ENCODE measurements at places on chromosomes 1 and 21.
A peak's percentile ranks its signal among the peaks of the same experiment; 100 is the strongest.

- DNase-seq = no peak
These were observed 69.0 kb downstream of the DDR2 start for GRCh38 chr1:162701286-162701685.

- DNase-seq = peak; percentile 41
These were observed 35.8 kb downstream of the IVNS1ABP start for GRCh38 chr1:185281245-185281644.

GRCh38 chr1:39575191-39576015, 1.2 kb downstream of the PABPC4 start:
- DNase-seq = peak; percentile 67

- DNase-seq = no peak
These were observed 17.1 kb upstream of the KCNJ15 start for GRCh38 chr21:38239672-38240071.

- DNase-seq = no peak
These were observed 546.4 kb downstream of the OMA1 start for GRCh38 chr1:58000116-58000515.

DNA sequence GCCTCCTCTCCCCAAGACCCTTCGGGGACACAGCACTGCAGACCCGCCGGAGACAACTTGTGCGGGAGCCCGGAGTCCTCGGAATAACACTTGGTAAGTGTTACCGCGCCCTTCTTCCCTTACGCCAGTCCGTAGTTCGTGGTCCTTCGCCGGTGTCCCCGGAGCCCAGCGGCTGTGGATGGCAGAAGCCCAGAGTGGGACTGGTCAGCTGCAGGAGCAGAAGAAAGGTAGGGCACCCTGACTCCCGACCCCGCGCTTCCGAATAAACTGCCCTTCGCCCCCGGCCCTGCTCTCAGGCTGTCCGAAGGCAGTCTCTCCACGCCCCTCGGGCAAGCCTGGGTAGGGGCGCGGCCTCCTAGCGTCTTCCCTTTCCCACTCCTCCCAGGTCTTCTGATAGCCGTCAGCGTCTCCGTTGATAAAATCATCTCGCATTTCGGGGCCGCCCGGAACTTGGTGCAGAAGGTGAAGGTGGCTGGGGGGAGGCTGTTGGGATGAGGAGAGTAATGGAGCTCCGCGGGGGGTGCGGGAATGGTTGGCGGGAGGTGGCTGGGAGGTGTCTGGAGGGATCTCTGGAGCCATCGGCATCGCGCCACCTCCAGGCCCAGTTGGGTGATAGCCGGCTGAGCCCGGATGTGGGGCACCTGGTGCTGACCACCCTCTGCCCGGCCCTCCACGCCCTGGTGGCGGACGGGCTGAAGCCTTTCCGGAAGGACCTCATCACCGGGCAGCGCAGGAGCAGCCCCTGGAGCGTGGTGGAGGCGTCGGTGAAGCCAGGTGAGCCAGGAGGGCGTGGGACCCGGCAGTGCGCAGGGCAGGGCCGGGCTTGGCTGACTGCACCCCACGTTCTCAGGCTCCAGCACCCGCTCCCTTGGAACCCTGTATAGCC, 4.3 kb downstream of the RUSC1 start:
- peak; percentile 52 for DNase-seq

GRCh38 chr21:35504951-35505466, 455.9 kb upstream of the RUNX1 start:
- DNase-seq = no peak

- DNase-seq = no peak
These were observed 297.2 kb downstream of the TGFB2 start for GRCh38 chr1:218642033-218642948.

- DNase-seq = no peak
These were observed 163.6 kb downstream of the GLUL start for GRCh38 chr1:182227864-182228547.

GRCh38 chr1:90963651-90964050, 58.2 kb downstream of the ZNF644 start:
- DNase-seq = no peak

GRCh38 chr1:38231941-38232340, 185.3 kb upstream of the POU3F1 start:
- no peak for DNase-seq

- DNase-seq = no peak
These were observed 1.0 kb downstream of the F11R start for GRCh38 chr1:161019751-161020495.

DNA sequence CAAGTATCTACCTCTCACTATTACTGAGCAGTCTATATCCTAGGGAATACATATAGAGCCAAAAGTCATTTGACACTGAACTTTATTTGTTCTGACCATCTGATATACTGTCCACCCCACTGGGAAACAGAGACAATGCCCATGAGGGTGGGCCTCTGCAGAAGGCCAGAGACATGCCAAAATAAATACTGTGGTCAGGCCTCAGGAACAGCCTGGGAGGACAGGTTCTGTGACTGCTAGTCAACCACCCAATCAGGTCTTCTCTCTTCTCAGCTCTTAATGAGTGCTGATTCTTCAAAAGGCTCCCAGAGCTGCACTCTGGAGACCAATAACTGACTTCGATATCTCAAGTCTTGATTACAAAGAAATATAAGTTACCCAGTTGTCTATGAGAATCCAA, 5.5 kb upstream of the ANKRD35 start:
- DNase-seq = no peak

GRCh38 chr1:210340841-210341240, 12.1 kb downstream of the HHAT start:
- DNase-seq = no peak

DNA sequence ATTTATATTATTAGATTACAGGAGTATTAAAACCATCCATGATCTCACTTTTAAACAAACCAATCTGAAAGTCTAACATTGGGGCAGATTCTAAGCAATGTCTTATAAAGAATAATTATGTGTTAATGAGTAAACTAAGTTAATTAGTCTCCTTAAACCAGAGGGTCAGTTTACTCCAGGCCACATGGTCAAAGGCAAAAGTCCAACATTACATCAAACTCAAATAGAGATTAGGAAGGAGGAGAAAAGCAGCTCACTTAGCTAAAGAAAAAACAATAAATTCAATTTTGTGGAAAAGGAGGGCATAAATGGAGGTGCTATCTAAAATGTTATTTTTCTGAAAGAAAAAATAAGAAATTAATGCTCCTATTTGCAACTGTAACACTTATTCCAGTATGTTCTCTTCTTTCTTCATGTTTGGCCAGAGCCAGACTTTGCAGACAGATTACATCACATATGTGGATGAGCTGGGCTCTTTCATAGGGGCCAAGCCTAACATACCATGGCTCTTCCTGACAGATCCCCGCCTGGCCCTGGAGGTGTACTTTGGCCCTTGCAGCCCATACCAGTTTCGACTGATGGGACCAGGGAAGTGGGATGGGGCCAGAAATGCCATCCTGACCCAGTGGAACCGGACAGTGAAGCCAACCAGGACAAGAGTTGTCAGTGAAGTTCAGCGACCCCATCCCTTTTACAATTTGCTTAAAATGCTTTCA, 24.3 kb upstream of the FMO2 start:
- DNase-seq = no peak

Measured in CD4-positive, alpha-beta T cell (primary cell).